ENCODE measurements at places on chromosomes 6 and 20.

- DNase-seq: no peak
These were observed 12.3 kb downstream of the DDX27 start for GRCh38 chr20:49231471-49231870.

DNA sequence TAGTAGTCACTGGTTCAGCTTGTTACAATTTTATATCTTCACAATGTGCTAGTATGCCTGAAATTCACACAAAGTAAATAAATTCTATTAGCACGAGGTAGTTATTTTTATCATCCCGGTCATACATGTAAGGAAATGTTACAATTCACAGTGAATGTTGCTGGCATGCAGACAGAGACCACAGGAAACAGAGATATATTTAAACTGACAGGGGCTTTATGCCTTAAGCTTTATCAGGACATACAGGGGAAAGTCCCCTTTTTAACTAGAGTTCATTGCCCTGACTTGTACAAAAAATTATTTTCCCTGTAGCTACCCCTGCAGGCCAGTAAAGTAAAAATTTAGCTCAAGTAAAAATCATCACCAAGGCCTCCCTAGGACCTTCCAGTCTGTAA is 712.0 kb upstream of the NRSN1 start:
- DNase-seq: peak; percentile 55

GRCh38 chr6:43600595-43600994 is 24.6 kb downstream of the POLH start:
- DNase-seq: no peak

- no peak for DNase-seq
These were observed 11.4 kb downstream of the SLC35F1 start for GRCh38 chr6:117918454-117918853.

DNA sequence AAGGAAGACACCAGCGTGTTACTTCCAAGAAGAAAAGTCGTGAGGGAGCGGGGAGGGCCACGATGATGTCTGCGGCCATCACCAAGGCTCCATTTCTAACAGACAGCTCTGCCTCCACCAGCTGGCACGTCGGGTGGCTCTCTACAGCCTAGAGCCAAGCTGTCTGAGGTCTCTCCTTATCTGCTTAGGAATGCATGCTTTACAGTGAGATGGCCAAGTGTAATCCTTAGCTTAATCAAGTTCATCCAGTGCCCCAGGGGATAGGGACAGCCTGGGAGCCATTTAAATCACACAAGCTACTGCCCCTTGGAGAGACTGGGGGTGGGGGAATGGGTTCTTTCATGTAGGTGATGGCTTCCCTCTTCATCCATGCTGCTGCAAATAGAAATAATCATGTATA is 213.8 kb upstream of the CST7 start:
- peak; percentile 4 for DNase-seq

- no peak for DNase-seq
These were observed 363.6 kb downstream of the TFAP2A start for GRCh38 chr6:10051283-10051682.

DNA sequence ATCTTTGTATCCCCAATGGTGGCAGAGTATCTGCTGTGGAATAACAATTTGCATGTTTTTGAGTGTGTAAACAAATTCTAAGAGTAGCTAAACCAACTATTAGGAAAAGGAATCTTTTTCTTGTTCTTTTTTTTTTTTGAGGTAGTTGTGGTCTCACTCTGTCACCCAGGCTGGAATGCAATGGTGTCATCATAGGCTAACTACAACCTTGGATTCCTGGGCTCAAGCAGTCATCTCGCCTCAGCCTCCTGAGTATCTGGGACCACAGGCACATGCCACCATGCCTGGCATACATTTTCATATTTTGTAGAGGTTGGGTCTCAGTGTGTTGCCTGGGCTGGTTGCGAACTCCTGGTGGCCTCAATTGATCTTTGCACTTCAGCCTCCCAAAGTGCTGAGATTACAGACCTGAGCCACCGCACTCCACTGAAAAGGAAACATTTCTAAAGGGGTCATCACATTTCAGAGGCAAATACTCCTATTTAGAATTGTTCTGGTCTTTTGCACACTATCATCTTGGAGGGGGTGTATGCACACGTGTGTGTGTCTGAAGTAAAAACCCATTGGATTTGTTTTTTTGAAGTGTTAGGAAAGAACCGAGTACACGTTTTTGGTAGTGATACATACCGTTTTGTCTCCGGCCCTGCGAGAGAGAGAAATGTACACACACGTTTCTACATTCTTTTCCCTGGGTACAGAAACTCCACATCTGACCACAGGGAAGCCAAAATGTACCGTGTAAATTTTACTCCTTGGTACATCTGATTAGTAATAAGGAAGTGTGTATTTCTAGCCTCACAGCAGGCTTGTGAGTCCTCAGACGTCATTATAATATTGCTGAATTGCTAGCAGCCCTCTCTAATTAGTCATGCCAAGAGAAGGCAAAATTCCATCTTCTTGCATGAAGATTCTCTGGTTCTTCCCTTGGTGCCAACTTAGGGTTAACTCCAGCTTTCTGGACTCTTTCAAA is 183.6 kb downstream of the JARID2 start:
- DNase-seq: peak; percentile 83

GRCh38 chr20:23566199-23566932 is 1.9 kb downstream of the CST9L start:
- no peak for DNase-seq

DNA sequence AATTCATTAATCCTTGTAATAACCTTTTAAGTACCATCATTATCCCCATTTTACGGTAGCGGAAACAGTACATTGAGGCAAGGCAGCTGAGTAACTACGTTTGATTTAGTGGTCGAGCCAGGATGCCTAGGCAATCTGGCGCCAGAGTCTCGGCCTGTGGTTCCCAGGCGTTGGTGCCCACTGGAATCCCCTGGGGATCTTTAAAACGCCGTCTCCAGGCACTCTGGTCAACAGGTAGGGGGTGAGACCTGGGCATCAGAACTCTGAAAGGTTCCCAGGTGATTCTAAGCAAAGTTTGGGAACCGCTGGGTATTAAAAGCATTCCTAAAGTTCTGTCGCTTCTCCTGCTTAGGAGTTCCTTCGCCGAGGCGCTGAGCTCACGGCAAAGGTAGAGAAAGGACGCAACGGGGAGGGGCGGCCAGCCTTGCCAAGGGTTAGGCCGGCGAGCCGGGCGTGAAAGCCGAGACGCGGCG is 939 bp downstream of the DTNBP1 start:
- no peak for DNase-seq
